Activated CD4-positive, alpha-beta T cell treated with anti-CD3 and anti-CD28 coated beads, Interleukin-2, amount 50 U/mL, for 48 hours (primary cell): ENCODE measurements at places on chromosomes 1 and 21.

- DNase-seq, result no peak
Observed at GRCh38 chr21:41410361-41410760, 15.7 kb upstream of the MX1 start.

- DNase-seq, result peak; percentile 7
Observed at GRCh38 chr1:223133306-223133823, 9.7 kb downstream of the TLR5 start.

DNA sequence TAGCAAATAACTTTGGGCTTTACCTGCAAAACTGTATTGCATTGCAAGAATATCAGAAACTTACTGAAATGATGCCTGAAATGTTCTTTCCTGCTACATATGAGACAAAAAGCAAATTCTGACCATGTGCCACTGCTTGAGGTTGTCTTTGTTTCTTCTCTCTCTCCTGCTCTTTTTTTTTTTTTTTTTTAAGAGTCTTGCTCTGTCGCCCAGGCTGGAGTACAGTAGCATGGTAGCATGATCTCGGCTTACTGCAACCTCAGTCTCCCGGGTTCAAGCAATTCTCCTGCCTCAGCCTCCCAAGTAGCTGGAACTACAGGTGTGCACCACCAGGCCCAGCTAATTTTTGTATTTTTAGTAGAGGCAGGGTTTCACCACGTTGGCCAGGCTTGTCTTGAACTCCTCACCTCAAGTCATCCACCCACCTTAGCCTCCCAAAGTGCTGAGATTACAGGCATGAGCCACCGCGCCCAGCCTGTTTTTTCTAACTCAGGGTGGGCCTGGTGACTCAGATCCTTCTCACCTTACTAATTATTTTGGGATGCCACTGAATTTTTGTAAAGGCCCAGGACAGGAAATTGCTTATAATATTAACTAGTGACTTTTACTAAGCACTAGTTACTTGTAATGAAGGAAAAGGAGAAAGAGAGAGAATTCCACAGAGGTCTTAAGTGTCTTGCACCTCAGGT, 35.9 kb downstream of the DNASE2B start:
- no peak for DNase-seq

GRCh38 chr1:212035835-212036605, 472 bp downstream of the DTL start:
- DNase-seq, result no peak

DNA sequence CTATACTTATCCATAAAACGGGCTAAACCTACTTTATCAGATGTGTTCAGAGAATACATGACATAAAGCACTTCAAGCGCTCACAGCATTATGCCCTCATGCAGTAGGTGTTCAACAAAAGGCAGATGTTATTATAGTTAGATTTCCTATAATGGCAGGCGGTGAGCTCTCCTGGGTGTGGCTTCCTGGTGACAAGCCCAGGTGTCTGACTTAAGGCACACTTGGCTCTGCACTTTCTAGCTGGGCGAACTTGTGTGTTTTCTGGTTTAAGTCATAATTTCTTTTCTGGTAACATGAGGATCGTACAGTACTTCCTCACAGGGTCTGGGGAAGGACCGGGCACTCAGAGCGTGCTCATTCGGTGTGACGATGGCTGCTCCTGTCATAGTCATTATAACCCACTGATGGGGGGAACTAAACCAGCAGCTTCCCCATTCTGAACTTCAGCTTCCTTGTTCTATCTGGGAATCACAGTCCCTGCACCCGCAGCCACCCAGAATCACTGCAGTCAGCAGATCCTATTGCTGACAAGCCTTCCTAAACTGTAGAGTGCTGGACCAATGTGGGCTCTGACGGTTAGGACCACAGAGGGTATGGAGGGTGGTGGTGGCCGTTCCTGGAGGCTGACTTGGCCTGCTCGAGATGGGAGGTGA, 52.8 kb downstream of the IGSF21 start:
- DNase-seq, result no peak

- DNase-seq, result no peak
Observed at GRCh38 chr1:166170726-166171125, 3.9 kb upstream of the FAM78B start.

DNA sequence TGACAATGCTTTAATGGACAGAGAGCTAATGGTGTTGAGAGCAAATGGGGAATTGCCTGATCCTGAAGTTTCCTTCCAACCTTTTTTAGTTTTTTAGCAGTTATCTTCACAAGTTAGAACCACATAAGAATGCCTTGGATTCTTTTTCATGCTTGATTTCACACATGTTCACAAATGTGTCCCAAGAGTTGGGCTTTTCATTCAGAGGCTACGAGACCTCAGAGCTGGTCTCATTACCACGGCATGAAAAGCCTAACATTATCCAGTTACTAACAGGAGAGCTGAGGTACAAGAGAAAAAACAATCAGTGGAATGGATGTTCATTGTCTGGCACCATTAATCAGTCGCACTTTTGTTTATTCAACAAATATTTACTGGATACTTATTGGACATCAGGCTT, 340.6 kb downstream of the ZNF326 start:
- no peak for DNase-seq

DNA sequence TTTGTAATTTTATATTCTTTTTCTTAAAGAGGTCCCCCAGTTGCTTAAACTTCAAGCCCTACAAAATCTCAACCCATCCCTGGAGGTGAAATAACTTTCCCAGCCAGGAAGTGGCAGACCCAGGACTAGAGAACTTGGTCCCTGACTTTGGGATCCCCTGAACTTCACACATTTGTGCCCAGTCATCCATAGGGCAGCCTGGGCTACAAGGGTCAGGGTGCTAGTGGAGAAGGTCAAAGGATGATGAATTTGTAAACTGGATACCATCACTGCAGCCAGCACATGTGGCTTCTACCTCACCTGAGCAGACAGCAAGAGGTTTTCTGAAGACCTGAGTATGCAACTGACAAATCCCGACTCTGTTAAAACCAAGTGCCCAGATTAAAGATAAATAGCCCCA, 31.4 kb downstream of the HIVEP3 start:
- no peak for DNase-seq

DNA sequence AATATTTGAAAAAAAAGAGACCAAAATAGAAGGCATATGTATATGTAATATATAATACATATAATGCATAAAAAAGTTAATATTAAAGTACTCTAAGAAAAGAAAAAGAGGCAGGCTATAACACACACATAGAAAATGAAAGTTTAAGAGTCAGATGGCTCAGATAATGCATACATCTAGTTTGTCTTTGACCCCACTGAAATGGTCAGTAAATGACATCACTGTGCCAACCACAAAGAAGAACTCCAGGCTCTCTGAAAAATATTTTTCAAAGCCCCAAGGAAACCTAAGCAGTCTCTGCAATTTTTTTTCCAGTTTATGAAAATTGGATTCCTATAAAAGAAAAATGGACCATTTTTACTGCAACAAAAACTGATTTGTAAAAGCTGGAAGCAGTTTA, 55.4 kb upstream of the SCYL3 start:
- DNase-seq, result no peak

DNA sequence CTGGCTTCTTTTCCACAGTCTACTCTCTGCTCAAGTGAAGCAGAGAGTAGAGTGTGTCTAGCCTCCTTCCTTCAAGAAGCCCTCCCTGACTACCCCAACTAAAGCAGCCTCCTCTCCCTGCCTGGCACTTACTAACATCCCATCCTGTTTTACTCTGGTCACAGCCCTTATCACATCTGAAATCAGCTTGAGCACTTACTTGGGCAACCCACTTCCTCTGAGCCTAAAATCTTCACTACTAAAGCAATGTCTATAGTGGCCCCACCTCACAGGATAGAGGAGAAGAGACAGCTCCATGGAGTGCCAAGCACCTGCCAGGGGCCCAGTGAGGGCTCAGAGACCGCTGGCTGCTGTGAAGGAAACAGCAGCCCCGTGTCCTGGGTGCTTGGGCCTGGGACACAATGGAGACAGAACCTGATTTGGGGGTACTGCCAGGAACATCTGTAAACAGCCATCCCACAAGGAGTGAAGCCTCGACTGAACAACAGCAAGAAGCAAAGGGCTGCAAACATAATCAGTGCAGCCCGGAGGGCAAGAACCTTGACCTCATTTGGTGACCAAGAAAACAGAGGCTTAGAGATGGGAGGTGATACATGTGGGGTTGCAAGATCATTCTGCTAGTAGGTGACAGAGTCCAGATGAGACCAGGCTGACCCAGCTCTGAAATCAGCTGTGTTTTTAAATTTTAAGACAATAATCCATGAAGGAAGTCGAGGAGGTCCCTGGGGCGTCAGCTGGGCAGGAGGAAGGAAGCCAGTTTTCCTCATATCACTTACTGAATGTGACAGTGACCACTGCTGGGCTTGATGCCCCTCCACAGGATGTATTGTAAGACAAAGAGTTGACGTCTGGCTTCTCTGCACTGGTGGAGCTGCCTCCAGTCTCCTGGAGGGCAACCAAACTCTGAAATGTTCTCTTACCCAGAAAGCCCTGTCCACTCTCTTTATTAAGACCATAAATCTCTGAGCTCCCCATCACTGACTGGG, 710.6 kb downstream of the MATN1 start:
- DNase-seq, result no peak

- no peak for DNase-seq
Observed at GRCh38 chr1:173798078-173798477, 26.4 kb upstream of the DARS2 start.

- DNase-seq, result no peak
Observed at GRCh38 chr1:111851552-111851951, 95.9 kb downstream of the DDX20 start.

DNA sequence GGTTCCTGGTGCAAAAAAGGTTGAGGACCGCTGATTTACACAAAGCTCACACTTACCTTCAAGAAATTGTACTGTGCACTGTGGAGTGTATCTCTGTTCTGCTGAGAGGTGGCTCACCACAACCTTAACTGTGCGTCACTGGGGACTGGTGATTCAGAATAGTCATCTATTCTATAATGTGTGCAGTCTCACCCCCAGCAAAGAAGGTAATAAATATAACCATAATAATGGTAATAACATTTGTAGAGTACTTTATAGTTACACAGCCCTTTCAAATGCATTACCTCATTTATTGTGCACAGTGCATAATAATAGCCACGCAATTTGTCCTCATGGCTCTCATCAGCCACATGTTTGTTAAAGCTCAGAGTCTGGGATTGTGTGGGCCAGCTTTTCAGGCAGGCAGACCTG, 59.4 kb upstream of the DUSP10 start:
- DNase-seq, result no peak

- DNase-seq, result no peak
Observed at GRCh38 chr1:58057826-58058225, 488.7 kb downstream of the OMA1 start.

DNA sequence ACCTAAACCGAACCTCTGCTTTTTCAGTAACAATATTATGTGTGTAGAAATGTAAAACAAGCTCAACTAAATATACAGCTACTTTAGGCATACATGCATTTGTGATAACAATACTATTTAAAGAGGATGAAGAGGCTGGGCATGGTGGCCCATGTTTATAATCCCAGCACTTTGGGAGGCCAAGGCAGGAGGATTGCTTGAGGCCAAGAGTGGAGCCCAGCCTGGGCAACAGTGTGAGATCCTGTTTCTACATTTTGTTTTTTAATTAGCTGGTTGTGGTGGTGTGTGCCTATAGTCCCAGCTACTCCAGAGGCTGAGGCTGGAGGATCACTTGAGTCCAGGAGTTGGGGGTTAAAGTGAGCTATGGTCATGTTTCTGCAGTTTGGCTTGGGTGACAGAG, 73.6 kb upstream of the LYPLAL1 start:
- DNase-seq, result no peak

DNA sequence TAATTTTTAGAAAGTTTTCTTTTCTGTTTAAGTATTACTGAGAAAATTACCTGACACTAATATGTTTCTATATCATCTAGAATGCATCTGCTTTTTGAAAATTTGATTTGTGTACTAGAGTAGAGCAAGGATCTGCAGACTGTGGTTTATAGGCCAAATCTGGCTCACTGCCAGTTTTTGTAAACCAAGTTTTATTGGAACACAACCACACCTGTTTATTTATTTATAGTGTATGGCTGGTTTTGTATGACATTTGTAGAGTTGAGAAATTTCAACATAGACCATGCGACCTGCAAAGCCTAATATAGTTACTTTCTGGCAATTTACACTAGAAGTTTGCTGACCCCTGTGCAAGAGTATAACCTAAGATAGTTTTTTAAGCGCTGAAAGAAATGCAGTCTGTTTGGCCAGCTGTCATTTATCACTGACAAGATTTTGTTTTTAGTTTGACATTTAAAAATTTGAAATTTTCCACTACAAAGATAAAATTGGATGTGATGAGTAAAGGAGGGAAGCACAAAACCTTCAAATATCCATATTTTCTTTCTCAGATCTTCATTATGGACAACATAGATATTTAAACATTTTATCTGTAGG, 36.1 kb upstream of the CACYBP start:
- no peak for DNase-seq

DNA sequence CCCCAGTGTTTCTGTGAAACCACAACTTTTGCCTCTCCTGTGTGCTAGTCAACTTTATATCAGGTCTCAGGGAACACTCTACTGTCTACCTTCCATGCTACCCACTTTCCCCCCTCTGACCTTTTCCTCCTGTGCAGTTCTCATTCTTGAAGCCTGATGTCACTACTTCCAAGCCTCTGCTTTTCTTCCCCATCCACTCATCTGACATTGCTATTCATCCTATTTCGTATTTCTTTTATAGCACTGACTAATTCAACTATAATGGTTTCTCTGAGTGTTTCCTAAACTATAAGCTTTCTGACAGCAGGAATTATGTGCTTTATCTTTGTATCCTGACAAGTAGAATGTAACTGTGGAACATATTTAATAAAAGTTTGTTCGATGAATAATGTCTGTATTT, 18.2 kb upstream of the DPH5 start:
- no peak for DNase-seq

- no peak for DNase-seq
Observed at GRCh38 chr1:24699628-24700027, 45.6 kb upstream of the CLIC4 start.

DNA sequence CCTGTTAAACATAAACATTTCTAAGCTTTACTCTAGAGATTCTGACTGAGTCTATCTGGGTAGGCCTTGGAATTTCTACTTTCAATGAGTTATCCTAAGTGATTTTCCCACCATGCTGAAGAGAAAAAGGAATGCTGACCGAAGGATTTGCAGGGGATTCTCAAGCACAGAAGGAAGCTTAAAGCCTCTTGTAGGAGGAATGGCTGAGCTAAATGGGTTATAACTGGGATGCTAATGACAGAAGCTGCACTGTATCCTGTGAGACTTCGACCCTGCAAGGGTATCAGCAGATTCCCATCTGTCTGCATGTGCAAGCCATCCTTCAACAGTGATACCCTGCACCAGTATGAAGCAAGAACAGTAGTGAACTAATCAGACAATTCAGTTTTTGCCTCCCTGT, 35.4 kb downstream of the SLC35D1 start:
- no peak for DNase-seq

DNA sequence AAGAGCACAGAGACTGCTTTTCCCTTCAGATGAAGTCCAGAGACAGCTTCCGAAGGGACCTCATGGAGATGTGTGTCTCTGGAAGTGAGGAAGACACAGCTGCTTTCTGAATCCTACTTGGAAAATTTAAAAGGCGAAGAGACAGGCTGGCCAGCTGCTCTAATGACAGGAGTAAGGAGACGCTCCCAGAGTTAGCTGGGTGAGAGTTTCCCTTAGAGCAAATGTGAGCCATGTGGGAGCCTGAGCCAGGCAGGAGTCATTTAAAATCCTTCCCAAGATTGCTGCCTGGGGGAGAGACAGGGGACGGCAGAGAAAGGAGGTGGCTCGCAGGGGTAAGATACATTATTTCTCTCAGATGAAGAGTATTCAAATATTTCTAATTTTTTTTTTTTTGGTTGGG, 53.1 kb downstream of the ZNF326 start:
- no peak for DNase-seq

- DNase-seq, result no peak
Observed at GRCh38 chr1:208110296-208110695, 133.9 kb downstream of the PLXNA2 start.

GRCh38 chr1:223654083-223654482, 11.4 kb downstream of the CAPN8 start:
- no peak for DNase-seq
